ENCODE measurements at places on chromosomes 5 and 9.

- no peak for DNase-seq
These were observed 615.5 kb upstream of the CHD1 start for GRCh38 chr5:99544356-99544755.

DNA sequence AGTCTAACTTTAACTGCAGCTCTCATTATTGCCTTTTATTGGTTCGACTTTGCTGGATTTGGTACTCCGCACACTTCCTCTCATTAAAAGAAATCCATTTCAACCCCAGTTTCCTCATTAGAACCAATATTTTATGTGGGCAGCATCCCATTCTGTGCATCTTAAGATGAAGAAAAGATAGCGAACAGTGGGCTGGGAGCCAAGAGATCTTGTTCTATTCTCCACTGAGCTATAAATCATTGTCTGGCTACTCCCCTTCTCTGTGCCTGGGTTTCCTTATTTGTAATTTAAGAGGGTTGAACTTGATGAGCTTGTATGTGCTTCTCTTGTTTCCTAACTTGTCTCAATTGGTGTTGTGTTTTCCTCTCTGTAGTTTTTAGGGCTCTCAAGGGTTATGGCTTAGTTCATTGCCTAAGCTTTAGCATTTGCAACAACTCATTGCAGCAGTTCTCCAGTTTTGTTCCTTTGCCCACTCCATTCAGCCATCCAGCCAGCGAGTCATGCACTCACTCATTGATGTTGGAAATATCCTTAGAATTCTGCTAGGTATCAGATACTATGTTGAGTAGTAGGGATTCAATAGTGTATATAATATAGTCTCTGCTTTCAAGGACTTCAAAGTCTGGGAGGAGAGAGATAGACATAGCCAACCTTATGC is 273.3 kb upstream of the TNC start:
- DNase-seq: no peak

- no peak for DNase-seq
These were observed 533.9 kb upstream of the NUDT12 start for GRCh38 chr5:104096451-104096850.

GRCh38 chr5:178238711-178239592 is 6.3 kb upstream of the PHYKPL start:
- no peak for DNase-seq

DNA sequence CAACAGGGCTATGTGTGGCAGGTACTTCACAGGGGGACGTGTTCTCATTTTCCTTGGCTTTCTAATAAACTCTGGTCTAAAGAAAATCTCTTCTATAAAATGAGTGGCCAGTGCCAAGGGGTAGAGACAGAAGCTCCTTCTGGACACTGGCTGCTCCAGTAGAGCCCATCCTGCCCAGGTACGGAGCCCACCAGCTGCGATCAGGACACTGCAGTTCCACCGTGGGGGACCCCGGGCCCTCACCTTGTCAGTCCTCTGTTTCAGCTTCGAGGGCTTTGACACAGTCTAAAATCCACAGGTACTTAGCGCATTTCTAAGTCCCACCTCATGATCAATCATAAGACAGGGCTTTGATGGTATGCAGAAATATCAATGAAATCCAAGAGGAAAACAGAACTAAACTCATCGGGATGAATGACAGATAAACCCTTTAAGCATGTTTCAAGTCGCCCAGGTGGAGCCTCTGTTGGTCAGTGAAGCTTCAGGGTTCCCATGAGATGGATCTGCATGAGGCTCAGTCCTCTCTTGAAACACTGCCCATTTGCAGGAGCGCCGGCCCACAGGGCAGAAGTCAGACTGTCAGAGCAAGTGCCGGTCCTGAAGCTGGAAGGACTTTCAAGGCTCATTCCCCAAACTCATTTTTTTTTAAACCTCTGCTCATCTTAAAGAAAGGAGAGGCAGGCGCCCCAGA is 20.3 kb upstream of the TERT start:
- DNase-seq: no peak

DNA sequence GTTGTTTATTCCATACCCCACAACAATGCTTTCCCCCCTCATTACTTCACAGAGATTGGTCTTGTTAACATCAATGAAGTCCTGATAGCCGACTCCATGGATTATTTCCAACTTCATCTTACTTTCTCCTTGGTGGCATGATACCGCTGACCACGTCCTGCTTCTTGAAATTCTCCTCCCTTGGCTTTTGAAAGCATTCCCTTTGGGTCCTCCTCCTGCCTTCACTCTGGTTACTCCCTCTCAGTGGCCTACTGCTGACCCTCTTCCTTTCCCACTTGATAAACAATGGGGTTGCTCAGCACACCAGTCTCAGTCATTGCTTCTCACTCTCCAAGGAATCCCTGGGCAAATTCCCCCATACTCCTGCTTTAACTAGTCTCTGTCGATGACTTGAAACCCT is 283.9 kb downstream of the SEC61B start:
- DNase-seq: no peak

GRCh38 chr5:125722550-125722949 is 700.7 kb upstream of the GRAMD2B start:
- DNase-seq: no peak

- no peak for DNase-seq
These were observed 37.6 kb upstream of the HNRNPA0 start for GRCh38 chr5:137791799-137792198.

DNA sequence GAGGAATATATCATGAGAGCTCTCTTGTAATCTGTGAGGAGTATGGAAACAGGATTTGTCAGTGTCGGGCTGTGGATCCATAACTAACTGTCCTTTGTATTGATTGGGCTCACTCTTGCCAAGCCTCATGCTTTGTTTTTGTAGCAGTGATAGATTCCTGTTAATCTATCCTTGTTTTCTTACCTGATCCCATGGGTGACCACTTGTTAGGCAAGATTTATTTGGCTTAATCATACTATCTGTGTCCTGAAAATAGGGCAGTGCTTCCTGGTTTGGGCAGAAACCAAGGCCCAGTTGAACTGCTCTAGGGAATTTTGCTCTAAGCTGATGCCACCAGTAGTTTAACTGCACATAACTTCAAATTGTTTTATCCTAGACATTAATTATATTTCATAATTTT is 6.1 kb downstream of the NDFIP1 start:
- DNase-seq: no peak

DNA sequence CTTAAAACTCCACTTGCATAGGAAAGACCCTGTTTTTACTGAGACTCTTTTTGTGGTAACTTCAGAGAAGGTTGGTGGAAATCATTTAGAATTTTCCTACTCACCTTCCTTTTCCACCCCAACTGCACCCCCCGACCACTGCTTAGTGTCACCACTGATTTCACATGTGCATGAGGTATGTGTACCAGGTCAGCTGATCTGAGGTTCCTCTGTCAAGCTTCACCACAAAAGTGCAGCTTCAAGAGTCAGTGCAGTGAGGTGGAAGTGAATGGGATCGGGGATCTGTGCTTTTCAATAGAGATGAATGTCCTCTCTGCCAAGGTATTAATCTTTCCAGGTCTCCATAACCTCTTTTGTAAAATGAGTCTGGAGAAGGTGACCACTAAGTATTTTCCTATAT is 260.5 kb upstream of the WWC1 start:
- DNase-seq: no peak

DNA sequence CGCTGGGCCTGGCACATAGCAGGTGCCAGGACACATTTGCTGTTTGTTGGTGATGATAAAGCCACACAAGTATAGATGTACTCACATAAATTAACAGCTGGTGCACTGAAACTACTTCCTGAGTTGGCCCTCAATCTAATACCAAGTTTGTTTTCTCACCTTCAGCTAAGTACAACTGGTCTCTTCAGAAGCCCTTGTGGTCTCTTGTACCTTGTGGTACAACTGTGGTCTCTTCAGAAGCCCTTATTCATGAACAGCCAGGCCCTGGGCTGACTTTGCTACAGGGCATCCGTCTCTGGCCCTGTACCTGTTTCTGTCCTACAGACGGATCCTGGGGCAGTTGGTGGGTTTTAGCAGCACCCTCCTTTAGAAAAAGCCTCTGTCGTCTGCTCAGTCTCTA is 81.5 kb downstream of the DAB2IP start:
- no peak for DNase-seq

GRCh38 chr5:172807766-172808311 is 26.2 kb upstream of the ERGIC1 start:
- peak; percentile 49 for DNase-seq

DNA sequence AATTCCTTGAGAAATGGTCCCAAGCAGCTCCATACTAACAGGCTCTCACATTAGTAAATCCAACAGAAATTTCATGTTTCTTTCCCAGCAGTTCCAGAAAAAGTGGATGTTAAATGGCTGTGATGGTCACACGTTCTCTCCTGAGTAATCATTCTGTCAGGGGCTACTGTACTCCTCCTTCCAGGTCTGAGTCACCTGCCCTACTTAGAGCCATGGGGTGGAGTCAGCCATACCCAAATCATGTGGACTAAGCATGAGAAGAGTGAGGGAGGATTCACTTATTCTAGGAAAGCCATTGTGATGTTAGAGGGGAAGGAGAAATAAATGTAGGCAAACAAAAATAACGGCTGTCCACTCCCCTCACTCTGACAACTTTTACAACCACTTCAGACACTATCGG is 547.2 kb downstream of the CSNK1G3 start:
- no peak for DNase-seq

GRCh38 chr5:159671886-159672285 is 244.4 kb upstream of the ADRA1B start:
- DNase-seq: no peak

DNA sequence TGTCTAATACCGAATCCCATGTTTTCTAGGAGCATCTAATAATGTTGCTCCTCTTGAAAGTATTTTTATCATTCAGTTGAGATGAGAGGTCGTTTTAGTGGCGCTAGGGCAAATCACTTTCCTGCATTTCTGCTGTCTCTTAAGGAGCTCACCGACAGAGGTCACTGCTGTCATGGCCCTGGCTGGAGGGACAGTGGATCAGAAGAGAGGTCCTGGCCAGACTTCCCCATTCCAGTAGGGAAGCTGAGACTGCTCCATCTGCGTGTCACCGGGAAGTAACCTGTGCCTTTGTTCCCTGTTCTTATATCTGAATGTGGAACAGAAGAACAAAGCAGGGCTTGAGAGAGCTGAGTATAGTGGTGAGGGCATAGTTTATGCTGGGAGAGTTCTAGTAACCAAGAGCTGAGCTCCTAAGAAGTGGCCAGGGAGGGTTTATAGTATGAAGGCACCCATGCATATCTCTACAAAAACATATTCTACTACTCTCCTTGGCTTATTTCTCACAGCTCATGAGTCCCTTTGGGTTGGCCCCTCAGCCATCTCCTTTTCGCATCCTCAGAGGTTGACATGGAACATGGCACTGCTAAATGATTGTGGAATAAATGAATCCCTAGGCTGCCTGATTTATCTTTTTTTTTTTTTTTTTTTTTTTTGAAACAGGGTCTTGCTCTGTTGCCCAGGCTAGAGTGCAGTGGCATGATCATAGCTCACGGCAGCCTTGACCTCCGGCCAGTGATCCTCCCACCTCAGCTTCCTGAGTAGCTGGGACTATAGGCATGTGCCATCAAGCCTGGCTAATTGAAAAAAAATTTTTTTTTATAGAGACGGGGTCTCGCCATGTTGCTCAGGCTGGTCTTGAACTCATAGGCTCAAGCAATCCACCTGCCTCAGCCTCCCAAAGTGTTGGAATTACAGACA is 27.2 kb downstream of the ATP6V0E1 start:
- peak; percentile 44 for DNase-seq

DNA sequence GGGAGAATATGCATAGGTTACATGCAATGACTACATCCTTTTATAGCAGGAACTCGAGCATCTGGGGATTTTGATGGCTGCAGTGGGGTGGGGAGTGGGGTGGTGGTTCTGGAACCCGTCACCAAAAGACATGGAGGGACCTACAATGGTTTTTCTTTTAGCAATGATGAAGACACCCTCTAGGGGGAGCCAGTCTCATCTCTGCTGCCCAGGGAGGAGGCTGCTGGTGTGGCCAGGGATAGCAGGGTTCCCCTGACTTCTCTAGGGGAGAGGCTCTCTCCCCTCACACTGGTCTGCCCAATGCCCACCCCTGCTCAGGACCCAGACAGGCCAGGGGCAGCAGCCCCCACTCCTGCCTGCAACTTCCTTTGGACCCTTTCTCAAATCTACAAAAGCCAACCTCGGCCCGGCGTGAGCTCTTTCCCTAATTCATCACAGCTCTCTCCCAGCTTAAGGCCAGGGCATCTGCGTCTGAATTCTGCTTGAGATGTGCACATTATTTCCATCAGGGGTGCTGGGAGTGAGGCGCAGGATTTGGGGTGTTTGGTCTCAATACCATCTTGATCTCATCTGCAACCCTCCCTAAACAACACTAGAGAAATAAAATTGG is 73.6 kb upstream of the RETREG1 start:
- peak; percentile 71 for DNase-seq

- DNase-seq: peak; percentile 51
These were observed 2.8 kb downstream of the TUBB4B start for GRCh38 chr9:137243626-137244485.

DNA sequence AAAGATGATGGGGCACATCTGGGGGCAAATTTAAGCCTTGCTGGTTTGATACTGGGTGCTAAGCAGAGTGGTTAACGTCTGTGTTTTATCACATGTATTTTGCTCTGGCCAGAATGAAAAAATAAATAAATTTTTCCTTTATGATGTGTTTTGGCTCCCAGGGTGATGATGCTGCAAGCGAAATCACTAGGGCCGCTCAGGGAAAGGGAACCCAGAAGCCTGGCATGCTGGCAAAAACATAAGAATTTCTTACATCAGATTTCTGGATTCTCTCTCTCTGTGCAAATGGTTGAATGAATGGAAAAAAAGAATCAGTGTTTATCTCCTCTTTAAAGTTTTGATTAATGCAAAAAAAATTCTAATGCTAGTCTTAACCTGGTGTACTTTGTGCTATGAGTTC is 1975.2 kb upstream of the C9orf72 start:
- DNase-seq: no peak

DNA sequence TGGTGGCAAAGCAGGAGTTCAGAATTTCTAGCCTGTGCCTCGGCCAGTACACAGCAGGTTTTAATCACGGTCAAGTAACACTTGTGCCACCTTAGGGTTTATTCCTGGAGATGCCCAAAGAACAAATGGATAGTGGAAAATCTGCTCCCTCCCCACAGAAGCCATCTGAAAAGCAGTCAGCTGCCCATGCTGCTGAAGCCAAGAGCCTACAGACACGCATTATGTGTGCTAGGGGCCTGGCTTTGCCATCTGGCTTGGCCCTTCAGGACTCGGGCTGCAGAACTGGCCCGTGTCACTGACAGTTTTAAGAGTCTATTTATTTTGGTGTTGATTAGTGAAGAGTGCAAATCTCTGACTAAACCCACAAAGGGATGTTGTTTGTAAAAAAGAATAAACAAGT is 11.1 kb downstream of the ARSB start:
- no peak for DNase-seq

DNA sequence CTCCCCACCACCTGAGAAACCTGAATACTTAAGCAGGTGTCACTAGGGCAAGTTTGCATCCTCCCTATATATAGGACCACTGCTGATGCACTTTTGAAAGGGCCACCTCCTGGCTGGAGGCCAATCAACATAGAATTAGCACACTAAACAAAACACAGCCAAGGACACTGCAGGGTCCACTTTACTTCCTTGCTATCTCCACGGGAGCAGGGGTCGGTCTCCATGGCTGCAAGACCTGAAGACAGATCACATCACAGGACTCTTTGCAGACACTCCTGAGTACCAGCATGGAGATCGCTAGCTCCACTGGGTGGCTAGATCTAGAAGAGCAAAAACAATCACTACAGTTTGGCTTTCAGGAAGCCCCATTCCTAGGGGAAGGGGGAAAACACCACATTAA is 72.3 kb downstream of the C9orf153 start:
- peak; percentile 65 for DNase-seq

Data from T47D (cell line).